GM03348 (cell line): ENCODE measurements at places on chromosomes 12 and 14.

GRCh38 chr12:121769831-121770301, 23.6 kb downstream of the RHOF start:
- DNase-seq = no peak

- no peak for DNase-seq
These were observed 77.8 kb downstream of the SLC24A4 start for GRCh38 chr14:92400579-92401444.

DNA sequence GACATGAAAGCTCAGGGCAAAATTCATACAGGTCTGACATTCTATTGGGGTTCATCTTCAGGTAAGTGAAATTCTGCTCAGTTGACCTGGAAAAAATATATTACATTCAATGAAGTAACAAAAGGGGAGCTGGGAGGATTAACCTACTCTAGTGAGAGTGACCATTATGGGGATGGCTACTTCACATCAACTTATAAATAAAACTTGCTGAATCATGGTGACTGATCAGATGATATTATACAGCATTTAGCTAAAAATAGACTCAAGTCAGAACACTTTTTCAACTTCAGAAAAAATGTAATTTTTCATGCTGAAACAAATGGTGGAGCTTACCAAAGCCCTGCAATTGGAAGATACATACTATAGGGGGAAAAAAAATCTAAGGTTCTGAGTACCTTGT, 800.2 kb downstream of the FSCB start:
- DNase-seq = no peak

DNA sequence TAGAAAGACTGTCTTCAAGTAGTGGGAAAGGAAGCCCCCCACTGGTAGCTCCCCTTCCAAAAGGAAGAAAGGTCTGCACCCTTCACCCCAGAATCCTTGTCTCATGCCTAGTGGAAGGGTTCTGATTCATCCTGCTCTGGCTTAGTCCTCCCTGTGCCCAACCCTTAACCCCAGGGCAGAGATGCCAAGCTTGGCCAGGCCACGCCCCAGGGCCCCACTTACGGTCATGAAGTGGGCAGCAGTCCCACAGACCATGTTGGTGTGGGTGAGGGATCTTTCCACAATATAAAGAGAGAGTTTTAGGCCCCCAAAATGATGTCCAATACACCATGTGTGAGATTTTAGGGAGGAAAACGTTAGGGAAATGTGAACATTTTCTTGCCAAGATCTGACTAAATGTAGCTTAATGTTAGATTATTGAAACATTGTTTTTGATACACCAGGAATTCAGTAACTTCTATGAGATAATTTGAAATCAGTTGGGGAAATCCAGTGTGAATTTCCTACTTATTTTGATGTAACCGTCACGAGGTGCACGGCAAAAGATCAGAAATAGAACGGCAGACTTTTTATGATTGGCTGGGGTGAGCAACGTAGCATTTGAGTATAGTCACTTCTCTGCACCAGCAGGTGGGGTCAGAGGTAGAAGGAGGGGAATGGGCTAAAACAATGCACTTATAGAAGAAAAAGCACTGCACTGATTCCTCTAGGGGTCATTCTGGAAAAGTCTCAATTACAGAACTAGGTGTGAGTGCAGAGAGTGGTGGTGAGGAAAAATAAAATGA, 8.2 kb upstream of the SSPN start:
- DNase-seq = no peak

DNA sequence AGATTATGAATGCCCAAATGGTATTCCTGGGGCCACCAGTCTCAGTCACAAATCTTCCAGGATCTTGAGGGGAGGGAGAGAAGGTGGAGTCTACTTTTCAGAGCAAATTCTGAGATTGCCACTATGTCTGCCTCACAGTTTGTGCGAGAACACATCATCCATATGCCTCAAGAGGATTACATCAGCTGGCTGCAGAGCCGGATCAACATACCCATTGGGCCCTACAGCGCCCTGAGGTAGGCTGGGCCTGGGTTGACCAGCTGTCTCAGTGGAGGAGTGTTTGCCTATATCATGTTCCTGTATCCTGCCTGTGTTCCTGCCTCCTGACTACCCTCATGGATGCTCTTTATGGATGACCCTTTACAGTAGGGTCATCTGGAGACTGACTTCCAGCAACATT, 53.1 kb upstream of the TMEM233 start:
- DNase-seq = no peak

DNA sequence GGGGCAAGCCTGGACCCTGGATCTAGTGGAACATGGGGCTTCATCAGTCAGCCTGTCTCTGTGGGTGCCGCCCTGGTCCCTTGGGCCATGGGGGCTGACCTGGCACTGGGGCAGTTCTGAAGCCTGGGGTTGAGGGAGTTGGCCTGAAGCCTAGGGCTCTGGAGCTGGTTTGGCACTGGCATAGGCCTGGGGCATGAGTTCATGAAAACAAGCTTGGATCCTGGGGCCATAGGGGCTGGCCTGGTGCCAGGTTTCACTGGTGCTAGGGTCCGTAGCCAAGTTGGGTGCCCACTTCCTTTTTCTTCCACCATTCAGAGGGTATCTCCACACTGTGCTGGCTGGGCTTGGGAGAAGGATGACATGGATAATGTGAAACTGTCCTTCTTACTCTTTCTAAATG, 26.6 kb upstream of the ANO4 start:
- DNase-seq = no peak
